ENCODE measurements at places on chromosomes 2 and 18. TPM values are rescaled to one million over a fixed set of nuclear protein-coding genes. Genes with fewer than 3 reads are reported as not detected.

The PLCD4 gene
- total RNA-seq = 1.0 TPM

The MROH2A gene
- total RNA-seq = not detected

The SNTG2 gene
- 0.88 TPM for total RNA-seq

The SPATA3 gene
- not detected for total RNA-seq

The SOWAHC gene
- not detected for total RNA-seq

The VSNL1 gene
- total RNA-seq = not detected

The CCDC150 gene
- 2.6 TPM for total RNA-seq

The CCDC74A gene
- 1.1 TPM for total RNA-seq

The REG1B gene
- not detected for total RNA-seq

The NYAP2 gene
- total RNA-seq = not detected

The AQP12A gene
- not detected for total RNA-seq

The RAD51AP2 gene
- not detected for total RNA-seq

The BOLL gene
- not detected for total RNA-seq

The CYBRD1 gene
- 0.32 TPM for total RNA-seq

The SMC6 gene
- 127 TPM for total RNA-seq

The NT5DC4 gene
- 2.1 TPM for total RNA-seq

The CFAP65 gene
- total RNA-seq = not detected

The UBR3 gene
- 29.4 TPM for total RNA-seq

The ABCB11 gene
- total RNA-seq = not detected

The ANO7 gene
- 1.5 TPM for total RNA-seq

The ALPP gene
- not detected for total RNA-seq

The IL36A gene
- not detected for total RNA-seq

The CXCR1 gene
- total RNA-seq = not detected

The PRKAG3 gene
- total RNA-seq = not detected

The IL1F10 gene
- not detected for total RNA-seq

The SERPINB4 gene
- total RNA-seq = not detected

The PLGLB1 gene
- total RNA-seq = 8.3 TPM

The CRYGC gene
- total RNA-seq = not detected

The PPP4R3B gene
- 82.4 TPM for total RNA-seq

The EFEMP1 gene
- total RNA-seq = not detected

The VWC2L gene
- not detected for total RNA-seq

The TMEFF2 gene
- total RNA-seq = not detected

The CREG2 gene
- not detected for total RNA-seq

The KRTCAP3 gene
- 10.0 TPM for total RNA-seq

The RGPD5 gene
- 75.9 TPM for total RNA-seq

The MARS2 gene
- total RNA-seq = 14.6 TPM

The C2orf81 gene
- 5.5 TPM for total RNA-seq
